ENCODE measurements at places on chromosomes 12 and 14.

DNA sequence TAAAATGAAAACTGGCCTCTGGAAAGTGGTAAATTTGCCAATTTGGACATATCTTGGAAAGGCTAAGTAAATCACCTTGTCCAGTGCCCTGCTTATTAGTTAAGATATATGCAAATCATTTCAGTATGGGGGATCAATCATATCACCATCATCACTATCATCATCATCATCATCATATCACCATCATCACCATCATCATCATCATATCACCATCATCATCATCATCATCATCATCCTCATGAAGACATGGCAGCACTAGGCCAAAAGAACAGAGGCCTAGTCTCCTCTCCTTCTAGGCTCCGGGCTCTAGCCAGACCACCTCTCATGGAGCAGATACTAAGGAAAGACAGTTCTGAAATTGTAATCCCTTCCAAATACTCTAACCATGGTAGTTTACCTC lies 20.3 kb downstream of the OTX2 start:
- no peak for DNase-seq

DNA sequence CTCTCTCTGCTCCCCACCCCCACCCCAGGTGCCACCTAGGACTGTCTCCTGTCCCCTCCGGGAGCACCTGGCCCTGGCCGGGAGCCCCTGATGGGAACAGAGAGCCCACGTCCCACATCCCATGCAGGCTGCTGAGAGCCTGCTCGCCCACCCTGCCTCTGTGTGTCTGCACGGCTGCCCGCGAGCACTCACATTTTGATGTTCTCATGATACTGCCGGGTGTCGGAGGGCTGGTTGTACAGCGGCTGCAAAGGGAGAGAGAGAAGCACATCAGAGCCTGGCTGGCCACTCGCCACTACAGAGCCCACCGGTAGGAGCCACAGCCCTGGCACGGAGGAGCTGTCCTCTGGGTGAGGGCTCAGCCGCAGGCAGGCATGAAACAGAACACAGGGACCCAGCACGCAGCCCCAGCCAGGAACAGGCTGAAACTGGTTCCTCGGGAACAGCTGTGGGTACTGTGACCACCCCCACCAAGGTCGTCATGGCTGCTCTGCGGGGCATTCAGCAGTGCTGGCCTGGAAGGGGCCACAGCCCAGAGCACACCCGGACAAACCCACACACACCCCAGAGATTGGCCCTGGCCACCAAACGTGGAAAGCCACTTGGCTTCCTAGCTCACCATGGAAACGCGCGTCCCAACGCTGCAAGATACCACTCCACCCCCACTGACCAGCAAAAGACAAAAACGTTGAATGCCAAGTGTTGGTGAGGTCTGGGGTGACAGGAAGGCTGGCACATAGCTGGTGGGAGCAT lies 117.6 kb downstream of the NCOR2 start:
- no peak for DNase-seq

- DNase-seq = peak; percentile 65
These were observed 80.8 kb downstream of the ZNF664 start for GRCh38 chr12:124053851-124054250.

DNA sequence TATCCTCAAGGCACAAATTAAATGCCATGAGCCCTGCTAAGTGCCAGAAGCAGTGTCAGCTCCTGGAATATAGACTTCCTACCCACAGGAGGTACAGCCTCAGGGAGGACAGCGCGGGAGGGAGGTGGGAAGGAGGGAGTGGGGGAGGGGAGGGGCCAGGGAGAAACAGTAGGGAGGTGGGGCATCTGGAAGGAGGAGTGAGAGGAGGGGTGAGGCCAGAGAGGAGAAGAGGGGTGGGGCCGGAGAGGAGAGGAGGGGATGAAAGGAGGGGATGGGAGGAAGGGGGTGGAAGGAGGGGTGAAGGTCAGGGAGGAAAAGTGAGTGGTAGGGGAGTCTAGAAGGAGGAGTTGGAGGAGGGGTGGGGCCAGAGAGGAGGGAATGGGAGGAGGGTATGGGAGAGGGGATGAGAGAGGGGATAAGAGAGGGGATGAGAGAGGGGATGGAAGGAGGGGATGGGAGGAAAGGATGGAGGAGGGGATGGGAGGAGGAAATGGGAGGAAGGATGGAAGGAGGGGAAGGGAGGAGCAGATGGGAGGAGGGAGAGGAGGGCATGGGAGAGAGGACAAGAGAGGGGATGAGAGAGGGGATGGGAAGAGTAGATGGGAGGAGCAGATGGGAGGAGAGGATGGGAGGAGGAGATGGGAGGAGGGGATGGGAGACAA lies 9.2 kb upstream of the CCDC197 start:
- DNase-seq = no peak

DNA sequence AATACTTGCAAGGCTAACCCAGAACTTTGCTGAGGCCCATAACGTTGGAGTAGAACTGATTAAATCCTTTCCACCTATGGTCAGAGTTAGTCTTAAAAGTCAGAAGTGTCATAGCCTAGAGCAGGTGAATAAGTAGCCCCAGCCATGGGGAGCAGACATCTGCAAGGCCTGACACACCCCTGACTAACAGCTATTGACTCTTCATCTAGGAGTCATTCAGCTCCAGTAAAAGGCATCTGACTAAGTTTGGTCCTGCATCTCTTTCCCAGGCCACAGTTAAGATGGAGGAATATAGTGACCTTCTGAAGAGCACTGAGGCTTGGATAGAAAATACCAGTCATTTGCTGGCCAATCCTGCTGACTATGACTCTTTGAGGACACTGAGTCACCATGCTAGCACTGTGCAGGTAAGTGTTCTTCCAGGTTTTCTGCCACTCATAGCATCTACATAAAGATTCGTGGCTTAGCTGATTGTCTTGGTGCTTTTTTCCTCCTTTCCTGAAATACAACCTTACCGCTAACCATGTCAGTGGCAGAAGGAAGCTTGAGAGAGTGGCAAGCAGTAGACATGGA lies 212.9 kb downstream of the ESR2 start:
- no peak for DNase-seq
